Right ventricle myocardium superior (tissue), 1 donor: ENCODE measurements at places on chromosomes 2 and 18. TPM values are rescaled to one million over a fixed set of nuclear protein-coding genes. Genes with fewer than 3 reads are reported as not detected.

WNT10A gene
- not detected for total RNA-seq

SLC38A11 gene
- total RNA-seq: 0.48 TPM

CCDC178 gene
- total RNA-seq: 0.35 TPM

EPB41L5 gene
- total RNA-seq: 8.1 TPM

LRRTM4 gene
- total RNA-seq: 0.70 TPM

KCNG2 gene
- total RNA-seq: not detected

HRH4 gene
- total RNA-seq: not detected

MOGAT1 gene
- 0.65 TPM for total RNA-seq

GDF7 gene
- 0.38 TPM for total RNA-seq

EHBP1 gene
- 26.1 TPM for total RNA-seq

ZNG1B gene
- 38.4 TPM for total RNA-seq

SNTG2 gene
- 0.73 TPM for total RNA-seq

SLC14A1 gene
- 32.8 TPM for total RNA-seq

SPIRE1 gene
- 33.5 TPM for total RNA-seq

SNX17 gene
- 55.6 TPM for total RNA-seq

CGREF1 gene
- total RNA-seq: 1.4 TPM

NETO1 gene
- not detected for total RNA-seq

TMEFF2 gene
- total RNA-seq: 0.19 TPM

MDH1B gene
- 0.54 TPM for total RNA-seq
